ENCODE measurements at places on chromosomes 11 and 22. TPM values are rescaled to one million over a fixed set of nuclear protein-coding genes. Genes with fewer than 3 reads are reported as not detected.

DNA sequence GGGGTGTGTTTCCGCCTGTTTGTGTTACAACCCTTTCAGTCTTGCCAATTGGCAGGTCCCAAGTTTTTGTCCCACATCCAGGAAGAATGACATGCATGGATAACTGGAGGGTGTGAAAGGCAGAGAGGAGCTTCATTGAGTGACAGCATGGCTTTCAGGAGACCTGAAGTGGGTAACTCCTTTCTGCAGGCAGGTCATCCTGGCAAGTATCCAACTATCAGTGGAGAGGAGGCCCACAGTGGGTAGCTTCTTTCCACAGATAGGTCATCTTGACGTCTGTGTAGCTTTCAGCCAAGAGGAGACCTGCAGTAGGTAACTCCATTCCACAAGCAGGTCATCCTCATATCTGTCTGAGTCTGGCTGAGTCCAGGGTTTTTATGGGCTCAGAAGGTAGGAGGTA lies 1268.8 kb upstream of the CNTN5 start:
- no peaks in the 10 kb centered on the region for H3K36me3 ChIP-seq
- H3K27ac ChIP-seq: no peak overlapping the region
- no peaks in the 10 kb centered on the region for H3K4me1 ChIP-seq
- no peak overlapping the region for H3K4me3 ChIP-seq
- H3K27me3 ChIP-seq: no peaks in the 10 kb centered on the region

GRCh38 chr22:27775758-27776649 lies 25.6 kb downstream of the MN1 start:
- DNase-seq: no peak
- no peak overlapping the region for H3K27ac ChIP-seq
- peaks cover 9% of the 10 kb centered on the region for H3K27me3 ChIP-seq
- no peak overlapping the region for H3K4me3 ChIP-seq
- H3K4me1 ChIP-seq: no peaks in the 10 kb centered on the region
- H3K36me3 ChIP-seq: no peaks in the 10 kb centered on the region

- no peak overlapping the region for H3K4me3 ChIP-seq
- DNase-seq: no peak
- H3K27me3 ChIP-seq: no peaks in the 10 kb centered on the region
- peaks cover 14% of the 10 kb centered on the region for H3K4me1 ChIP-seq
These were observed 19.1 kb downstream of the CABIN1 start for GRCh38 chr22:24030186-24030702.

Gene CCDC188
- total RNA-seq: not detected
